HepG2 (cell line): ENCODE measurements at places on chromosomes 4 and X. TPM values are rescaled to one million over a fixed set of nuclear protein-coding genes. Genes with fewer than 3 reads are reported as not detected.

GRCh38 chr4:67714248-67714583 lies 13.3 kb upstream of the UBA6 start:
- no peaks in the 10 kb centered on the region for H3K27me3 ChIP-seq
- H3K4me3 ChIP-seq: no peak overlapping the region
- DNase-seq: no peak
- H3K4me1 ChIP-seq: peaks cover 13% of the 10 kb centered on the region
- H3K36me3 ChIP-seq: peaks cover 3% of the 10 kb centered on the region

DNA sequence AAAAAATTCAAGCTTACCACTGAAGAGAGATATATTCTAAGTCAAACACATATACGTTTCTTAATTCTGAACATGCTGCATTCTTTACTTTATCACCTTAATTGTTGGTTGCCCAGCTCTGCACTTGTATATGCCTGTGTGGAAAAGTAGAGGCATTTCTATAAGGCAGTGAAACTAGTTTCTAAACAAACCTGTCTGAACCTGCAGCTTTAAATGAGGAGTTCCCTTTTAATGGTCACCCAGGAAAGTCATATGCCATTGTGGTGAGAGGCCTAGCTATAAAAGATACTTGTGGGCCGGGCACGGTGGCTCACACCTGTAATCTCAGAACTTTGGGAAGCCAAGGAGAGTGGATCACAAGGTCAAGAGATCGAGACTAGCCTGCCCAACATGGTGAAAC lies 147.4 kb upstream of the RXFP1 start:
- no peak overlapping the region for H3K4me3 ChIP-seq
- H3K27ac ChIP-seq: no peak overlapping the region

DNA sequence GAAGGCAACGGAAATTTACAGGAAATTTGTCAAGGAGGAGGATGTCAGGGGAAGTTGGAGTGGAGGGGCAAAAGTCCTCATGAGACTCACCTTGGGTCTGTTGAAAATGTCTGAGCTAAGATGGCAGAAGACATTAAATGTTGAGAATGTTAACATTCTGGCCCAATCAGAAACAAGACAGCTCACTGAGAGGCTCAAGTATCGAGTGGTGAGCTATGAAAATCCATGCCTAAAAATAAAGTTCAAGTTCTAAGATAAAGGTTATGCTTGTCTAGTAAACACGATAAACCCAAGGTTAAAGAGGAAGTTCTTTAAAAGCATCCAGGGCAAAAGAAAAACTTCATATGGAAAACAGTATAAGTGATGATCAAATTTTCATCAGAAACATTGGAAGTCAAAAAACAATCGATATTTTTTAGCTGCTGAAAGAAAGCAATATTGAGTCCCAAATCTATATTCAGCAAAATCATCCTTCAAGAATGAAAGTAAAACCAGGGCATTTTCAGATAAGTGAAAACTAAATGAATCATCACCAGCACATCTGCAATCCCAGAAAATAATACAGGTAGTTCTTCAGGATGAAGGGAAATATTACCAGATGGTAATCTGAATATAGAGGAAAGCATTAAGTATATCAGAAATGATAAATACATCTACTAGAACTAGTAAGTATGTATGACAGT lies 462.4 kb downstream of the TLL1 start:
- H3K27me3 ChIP-seq: no peaks in the 10 kb centered on the region
- no peak overlapping the region for H3K4me3 ChIP-seq
- H3K27ac ChIP-seq: no peak overlapping the region
- H3K36me3 ChIP-seq: no peaks in the 10 kb centered on the region

GRCh38 chrX:20230406-20230805 lies 36.3 kb downstream of the RPS6KA3 start:
- no peak for DNase-seq
- peaks cover 76% of the 10 kb centered on the region for H3K4me1 ChIP-seq
- no peaks in the 10 kb centered on the region for H3K27me3 ChIP-seq
- peaks cover 35% of the 10 kb centered on the region; the same call in 1 of the 3 replicates for H3K36me3 ChIP-seq
- no peak overlapping the region for H3K4me3 ChIP-seq
- H3K27ac ChIP-seq: peak overlapping the region; percentile 26

DNA sequence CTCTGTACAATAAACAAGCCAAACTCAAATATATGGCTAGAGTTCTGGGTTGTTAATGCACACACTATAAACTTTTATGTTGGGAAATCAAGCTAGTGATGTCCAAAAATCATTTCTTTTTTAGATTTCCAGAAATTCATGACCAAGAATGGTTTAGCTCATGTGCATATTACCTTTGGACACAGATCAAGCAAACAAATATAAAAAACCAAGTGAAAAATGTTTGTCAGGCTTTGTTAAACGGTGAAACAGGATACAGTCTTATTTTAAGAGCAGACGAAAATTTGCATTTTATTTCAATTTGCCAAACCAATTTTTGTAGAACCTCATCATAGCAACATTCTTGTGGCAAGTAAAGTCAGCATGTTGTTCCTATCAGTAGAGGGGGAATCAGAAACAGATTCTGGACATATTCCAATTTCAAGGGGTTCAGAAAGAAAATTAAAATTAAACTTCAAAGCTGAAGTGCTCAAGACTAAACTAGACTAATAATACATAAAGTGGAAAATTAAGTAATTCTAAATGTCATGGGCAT lies 413.6 kb downstream of the TRIML1 start:
- no peaks in the 10 kb centered on the region for H3K36me3 ChIP-seq
- H3K27me3 ChIP-seq: no peaks in the 10 kb centered on the region
- H3K27ac ChIP-seq: no peak overlapping the region
- no peaks in the 10 kb centered on the region for H3K4me1 ChIP-seq

GRCh38 chr4:162010362-162010761 lies 153.4 kb downstream of the FSTL5 start:
- no peak overlapping the region for H3K27ac ChIP-seq
- H3K27me3 ChIP-seq: no peaks in the 10 kb centered on the region
- no peak for DNase-seq
- H3K36me3 ChIP-seq: no peaks in the 10 kb centered on the region

- H3K4me1 ChIP-seq: no peaks in the 10 kb centered on the region
- H3K4me3 ChIP-seq: no peak overlapping the region
- no peaks in the 10 kb centered on the region for H3K27me3 ChIP-seq
- DNase-seq: no peak
These were observed 21.3 kb upstream of the SOX3 start for GRCh38 chrX:140526171-140526570.

DNA sequence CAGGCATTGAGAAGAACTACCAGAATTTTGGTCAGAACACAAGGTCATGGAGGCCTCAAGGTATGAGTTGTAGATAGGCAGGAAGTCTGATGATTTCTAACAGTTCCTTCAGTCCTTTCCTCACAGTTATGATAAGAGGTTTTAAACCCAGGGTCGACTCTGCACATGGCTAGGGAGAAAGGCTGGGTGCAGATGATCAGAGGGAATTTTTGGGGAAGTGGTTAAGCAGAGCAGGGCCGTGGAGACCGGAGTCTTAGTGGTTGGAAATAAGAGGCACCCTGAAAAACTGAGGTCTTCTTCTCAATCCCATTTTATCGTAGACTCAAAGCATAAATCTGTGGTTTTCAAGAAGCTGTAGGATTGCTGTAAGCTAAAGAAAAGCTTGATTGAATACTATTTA lies 118.5 kb upstream of the ANK2 start:
- no peak overlapping the region for H3K27ac ChIP-seq
- no peaks in the 10 kb centered on the region for H3K36me3 ChIP-seq
- no peaks in the 10 kb centered on the region for H3K27me3 ChIP-seq
- H3K4me1 ChIP-seq: no peaks in the 10 kb centered on the region

GRCh38 chrX:1165535-1166196 lies 46.8 kb downstream of the CRLF2 start:
- no peaks in the 10 kb centered on the region for H3K27me3 ChIP-seq
- H3K36me3 ChIP-seq: no peaks in the 10 kb centered on the region
- H3K4me1 ChIP-seq: no peaks in the 10 kb centered on the region

The EDNRA gene
- not detected in 2 replicates for total RNA-seq

The HTR2C gene
- total RNA-seq: not detected in 2 replicates

The EDA gene
- total RNA-seq: 6.4 and 8.8 TPM in 2 replicates

The IL2 gene
- not detected in 2 replicates for total RNA-seq

The PLP1 gene
- total RNA-seq: 0.20 and 0.27 TPM in 2 replicates

The PNMA6F gene
- total RNA-seq: not detected in 2 replicates

The CXorf65 gene
- total RNA-seq: not detected in 2 replicates
